ENCODE measurements at places on chromosomes 4 and X.

DNA sequence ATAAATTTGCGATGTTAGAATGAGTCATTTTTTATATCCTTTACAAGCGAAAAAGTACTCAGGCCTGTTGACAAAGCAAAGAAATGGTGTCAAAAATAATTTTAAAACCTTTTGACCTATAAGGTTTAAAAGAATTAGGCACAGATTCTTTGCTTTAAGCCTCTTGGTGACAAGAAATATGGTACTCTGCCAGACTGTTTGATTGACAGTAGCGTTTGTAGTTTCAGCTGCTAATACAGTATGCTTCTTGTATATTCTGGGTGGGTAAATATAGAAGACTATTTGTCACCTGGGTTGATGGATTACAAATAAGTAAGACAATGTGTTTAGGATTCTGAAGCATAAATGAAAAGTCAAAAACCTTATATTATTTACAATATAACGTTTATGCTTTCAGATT lies 193.1 kb upstream of the PITX2 start:
- no peak for DNase-seq

DNA sequence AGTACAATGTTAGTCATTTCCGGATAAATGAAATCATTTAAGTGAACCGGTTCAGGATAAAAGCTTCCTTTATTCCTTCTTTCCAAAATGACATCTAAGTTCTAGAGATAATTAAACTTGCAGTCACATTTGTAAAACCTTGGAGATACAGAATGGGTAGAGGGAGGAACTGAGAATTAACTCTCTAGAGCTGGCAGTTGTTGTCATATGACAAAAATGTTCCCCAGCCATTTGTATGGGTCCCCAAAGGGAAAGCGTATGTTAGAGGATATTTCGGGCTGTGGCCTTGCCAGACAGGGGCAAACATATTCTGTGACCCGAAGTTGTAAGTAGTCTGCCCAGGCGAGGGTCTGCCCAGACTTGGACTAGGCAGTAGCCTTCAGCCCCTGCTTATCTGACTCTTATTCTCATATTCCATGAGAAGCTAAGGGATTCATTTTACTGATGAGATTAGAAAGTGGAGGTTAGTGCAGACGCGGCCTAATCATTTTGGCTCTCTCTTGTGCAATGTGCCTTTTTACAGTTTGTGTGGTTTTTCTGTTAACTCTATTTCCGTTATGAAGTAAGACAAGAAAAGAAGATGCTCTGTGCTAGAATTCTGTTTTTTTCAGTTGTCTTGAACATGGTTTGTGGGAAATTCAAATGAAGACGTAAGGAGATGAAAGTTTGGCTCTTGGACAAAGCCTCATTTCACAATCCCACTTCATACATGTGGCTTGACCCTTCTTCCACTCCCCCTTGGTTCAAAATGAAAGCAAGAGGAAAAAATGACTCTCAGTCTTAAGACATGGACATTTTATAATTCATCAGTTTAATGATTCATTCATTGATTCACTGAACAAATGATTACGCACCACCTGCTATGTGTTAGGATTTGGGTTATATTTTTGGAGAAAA lies 2394.2 kb upstream of the AGA start:
- DNase-seq, result no peak

GRCh38 chrX:42857766-42858165 lies 79.8 kb upstream of the PPP1R2C start:
- DNase-seq, result no peak

DNA sequence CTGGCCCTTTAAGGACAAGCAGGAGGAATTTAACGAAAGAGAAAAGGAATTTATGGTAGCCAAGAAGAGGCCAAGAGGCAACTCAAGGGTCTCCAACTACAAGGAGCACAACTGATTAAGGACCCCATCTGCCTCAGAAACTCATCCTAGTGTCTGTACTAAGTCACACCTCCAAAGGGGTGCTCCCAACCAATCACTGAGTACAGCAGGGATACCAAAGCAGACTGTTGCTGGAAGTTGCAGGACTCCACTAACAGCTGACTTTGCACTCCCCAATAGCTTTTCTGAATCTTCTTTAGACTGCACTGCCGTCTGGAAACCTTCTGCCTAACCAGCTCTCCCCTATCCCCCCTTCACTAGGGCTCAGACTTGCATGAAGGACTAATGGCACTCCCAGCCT lies 50.6 kb downstream of the ATP11C start:
- DNase-seq, result no peak

DNA sequence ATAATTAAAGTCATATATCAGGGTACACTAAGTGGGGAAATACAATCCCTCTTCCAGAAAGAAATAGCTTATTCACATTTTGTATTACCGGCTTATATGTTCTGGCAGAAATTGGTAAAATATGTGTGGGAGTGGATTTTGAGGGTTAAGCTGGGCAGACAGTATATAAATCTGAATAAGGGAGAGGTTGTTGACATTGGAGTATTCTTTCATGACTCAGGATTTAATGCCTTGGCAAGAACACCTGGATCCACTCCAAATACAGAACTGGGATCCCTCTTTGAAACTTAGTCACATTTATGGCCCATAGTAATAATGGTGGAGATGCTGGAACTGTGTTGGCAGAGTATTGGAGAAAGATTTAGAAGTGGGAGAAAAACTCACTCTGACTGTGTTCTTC lies 54.3 kb upstream of the TET2 start:
- peak; percentile 40 for DNase-seq

- DNase-seq, result no peak
Measured at GRCh38 chrX:55167124-55167803, 52.9 kb upstream of the PAGE5 start.

- DNase-seq, result no peak
Measured at GRCh38 chrX:48702032-48702431, 5.5 kb downstream of the SUV39H1 start.

GRCh38 chr4:154478128-154478527 lies 13.5 kb downstream of the DCHS2 start:
- no peak for DNase-seq

DNA sequence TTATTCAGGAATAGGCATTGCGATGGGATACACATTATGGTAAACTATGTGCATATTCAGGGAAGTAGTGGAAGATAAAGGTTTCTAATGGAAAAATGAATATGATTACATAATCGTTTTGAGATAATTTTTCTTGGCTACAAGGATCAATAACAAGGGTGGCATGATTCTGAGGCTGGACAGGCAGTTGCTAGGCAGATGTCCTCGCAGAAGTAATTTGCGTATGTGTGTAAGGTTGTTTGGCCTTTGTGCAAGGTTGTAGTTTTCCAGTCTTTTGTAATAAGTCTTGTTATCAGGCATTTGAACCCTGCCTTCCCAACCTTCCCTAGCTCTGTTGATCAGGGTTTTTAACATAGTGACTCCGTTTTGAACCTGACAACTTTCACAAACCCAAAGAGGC lies 59.7 kb downstream of the RGS12 start:
- DNase-seq, result no peak

- no peak for DNase-seq
Measured at GRCh38 chr4:7933651-7934510, 5.8 kb downstream of the AFAP1 start.

- DNase-seq, result no peak
Measured at GRCh38 chr4:81179326-81179725, 35.7 kb downstream of the PRKG2 start.

DNA sequence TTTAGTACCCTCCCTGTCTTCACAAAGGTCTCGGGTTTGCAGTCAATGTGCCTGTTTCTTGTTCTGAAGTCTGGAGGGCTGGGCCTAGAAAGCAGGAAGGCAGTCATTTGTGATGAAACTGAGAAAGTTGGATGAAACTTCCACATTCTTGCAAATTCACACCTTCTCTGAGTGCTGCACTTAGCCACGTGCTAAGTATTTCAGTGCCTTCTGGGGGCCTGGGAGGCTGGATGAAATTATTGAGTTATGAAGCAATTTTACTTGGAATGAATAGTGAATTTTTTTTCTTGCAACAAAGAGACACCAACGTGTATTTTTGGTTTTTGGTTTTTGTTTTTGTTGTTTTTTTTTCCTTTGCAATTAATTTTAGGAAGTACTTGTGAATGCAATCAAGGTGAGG lies 71.2 kb downstream of the MSX1 start:
- DNase-seq, result no peak
